ENCODE measurements at places on chromosomes 2 and 18.
A peak's percentile ranks its signal among the peaks of the same experiment; 100 is the strongest.

GRCh38 chr2:84942964-84943421, 28.0 kb upstream of the KCMF1 start:
- no peak for DNase-seq

GRCh38 chr2:149082079-149082478, 43.6 kb downstream of the LYPD6B start:
- no peak for DNase-seq

DNA sequence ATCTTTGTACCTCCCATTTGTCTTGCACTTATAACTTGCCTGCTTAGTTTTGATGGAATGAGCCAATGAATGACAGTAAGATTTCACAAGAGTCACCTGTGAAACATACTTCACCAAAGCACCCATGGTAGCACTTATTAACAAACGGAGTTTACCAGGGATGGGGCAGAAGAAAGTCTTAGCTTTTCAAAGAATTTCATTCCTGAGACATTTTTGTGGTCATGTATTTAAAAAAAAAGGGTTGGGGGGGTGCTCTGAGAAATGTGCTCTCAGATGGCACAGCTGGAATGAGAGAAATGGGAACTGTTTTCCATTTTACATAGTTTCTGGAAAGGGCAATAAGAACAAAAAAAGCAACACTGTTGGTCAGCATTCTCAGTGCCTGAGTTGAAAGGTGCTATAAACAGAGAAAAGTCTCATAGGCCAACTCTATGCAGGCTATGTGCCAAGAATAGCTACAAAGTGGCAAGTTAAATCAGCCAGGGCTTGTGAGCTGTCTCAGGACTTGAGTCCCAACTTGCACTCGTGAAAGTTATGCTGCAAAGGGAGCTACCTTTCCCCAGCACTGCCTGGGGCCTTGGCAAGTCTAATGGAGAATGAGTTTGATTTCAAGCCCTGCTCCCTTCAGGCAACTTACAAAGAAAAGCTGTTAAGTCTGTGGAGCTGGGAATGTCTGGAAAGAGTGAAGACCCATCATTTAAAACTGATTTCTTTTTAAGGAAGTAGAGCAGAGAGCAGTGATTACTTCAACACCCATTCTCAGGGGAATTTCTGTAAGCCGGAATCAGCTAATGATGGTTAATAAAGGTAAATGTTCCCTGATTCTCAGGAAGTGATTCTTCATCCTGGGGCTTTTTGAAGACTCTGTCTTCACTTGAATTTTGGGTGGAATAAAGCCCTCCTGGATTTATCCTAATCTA, 170.6 kb downstream of the SLC8A1 start:
- no peak for DNase-seq

DNA sequence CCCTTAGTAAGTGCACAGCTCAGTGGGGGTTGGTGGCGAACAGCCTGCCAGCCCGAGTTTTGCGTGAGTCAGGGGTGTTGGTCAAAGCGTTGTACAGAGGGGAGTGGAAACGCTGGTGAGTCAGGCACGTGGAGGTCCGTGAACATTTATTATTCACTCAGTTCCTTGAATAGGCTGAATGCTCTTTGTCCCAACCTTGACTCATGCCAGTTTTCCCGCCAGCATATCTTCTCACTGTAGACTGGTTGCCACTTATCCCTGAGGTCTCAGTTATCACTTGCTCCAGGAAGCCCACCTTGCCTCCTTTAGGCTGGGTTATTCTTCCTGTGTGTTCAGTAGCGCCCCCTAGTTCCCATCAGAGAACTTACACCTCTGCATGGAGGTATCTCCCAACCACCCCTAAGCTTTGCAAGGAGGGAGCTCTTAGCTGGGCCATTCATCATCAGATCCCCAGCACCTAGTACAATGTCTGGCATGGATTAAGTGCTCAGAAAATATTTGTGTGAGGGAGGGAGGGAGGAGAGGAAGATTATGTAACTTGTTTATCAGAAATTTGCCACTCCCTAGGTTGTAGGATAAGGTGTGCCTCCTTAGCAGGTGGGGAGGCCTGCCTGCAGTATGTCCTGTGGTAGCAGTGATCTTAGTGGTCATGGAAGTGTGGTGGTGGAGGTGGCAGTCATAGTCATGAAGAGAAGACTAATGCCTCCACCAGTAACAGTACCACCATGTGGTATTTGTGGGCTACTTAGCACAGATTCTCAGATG, 72.1 kb downstream of the CABLES1 start:
- no peak for DNase-seq

GRCh38 chr18:62066102-62066818, 120.6 kb downstream of the PIGN start:
- DNase-seq: no peak

DNA sequence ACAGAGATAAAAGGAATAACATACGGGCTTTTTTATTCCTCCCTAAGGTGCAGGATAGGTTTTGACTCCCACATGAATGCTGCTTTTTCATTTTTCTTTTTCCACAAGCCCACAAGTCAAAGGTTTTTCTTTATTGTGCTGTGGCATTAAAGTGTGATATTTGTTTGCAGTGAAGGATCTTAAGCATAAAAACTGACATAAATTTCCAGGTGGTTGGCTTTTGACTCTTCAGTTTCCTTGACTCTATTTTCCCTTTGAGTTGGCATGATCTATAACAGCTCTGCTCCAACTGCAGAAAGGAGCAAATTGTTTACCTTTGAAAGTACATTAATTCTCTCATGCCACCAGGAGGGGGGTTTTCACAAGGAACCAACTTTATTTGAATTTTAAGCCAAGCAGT, 326.2 kb upstream of the FAM98A start:
- no peak for DNase-seq

- no peak for DNase-seq
These were observed 7.6 kb upstream of the CFLAR start for GRCh38 chr2:201108341-201108740.

- no peak for DNase-seq
These were observed 100.5 kb downstream of the SPOPL start for GRCh38 chr2:138602166-138602460.

GRCh38 chr18:49849331-49850217, 36.2 kb upstream of the ACAA2 start:
- DNase-seq: peak; percentile 17

GRCh38 chr18:36595818-36596215, 233.0 kb downstream of the TPGS2 start:
- DNase-seq: no peak

GRCh38 chr2:45606796-45607195, 4.3 kb downstream of the SRBD1 start:
- no peak for DNase-seq

- DNase-seq: no peak
These were observed 947 bp downstream of the ITSN2 start for GRCh38 chr2:24359129-24360049.

GRCh38 chr2:65500310-65501040, 68.1 kb upstream of the SPRED2 start:
- DNase-seq: no peak

DNA sequence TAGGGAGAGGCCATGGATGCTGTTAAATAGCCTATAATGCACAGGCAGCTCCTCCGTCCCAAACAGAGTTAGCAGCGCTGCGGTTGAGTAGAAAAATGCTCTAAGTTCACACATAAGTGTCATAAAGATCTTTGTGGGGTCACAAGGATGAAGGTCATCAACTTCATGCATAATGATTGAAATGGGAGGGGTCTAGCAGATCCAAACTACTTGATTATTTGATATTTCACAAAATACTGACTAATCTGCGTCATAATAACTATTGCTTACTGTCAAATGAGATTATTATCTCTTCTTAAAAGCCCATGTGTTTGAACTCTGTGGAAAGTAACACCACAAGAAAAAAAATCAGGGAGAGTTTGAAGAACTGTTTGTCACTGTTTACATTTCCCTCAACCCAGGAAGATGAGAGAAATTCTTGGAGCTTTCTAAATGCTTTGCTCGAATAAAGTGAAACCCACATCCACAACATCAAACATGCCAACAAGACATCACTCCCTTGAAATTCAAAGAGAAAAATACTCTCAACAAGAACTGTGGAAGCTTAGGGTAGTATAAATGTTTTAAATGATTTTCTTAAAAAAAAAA, 50.5 kb upstream of the CREB1 start:
- no peak for DNase-seq

DNA sequence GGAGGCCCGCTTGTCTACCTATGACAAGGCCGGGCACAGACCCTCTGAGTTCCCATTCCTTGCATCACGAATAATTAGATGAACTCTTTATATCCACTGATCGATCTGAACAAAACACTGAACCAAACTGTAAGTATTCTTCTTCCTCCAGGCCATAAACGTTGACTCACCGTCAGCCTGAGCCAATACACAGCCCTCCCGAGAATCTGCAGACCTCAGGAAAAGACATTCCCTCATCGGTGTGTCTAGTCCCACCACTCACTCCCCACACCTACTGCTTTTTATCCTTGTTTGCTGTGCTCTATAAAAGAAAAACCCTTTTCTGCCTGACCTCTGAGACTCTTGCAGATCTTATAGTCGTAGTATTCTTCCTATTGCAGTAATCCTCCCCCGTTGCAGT, 41.0 kb downstream of the TMEM87B start:
- no peak for DNase-seq
